ENCODE measurements at places on chromosomes 1 and 21.

GRCh38 chr21:25506261-25506660, 101.0 kb downstream of the MRPL39 start:
- DNase-seq = peak; percentile 72

- DNase-seq = no peak
Measured at GRCh38 chr1:61581251-61581650, 143.7 kb downstream of the TM2D1 start.

DNA sequence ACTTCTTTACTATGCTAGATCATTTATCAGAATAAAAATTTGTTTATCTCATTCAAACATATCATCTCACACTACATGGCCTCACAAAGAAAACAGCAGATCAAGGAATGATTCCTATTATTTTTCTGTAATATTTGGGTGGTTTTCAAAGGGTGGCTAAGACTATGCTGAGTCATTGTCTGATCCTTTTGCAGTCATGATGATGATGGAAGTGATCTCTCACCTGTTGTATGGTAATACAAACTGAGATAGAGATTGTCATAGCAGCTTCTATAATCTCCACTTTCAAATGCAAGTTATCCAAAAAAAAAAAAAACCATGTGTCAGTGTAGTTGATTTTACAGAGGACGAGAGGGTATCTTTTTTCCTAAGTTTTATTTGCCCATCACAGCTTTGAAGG, 37.2 kb upstream of the GBP5 start:
- no peak for DNase-seq

DNA sequence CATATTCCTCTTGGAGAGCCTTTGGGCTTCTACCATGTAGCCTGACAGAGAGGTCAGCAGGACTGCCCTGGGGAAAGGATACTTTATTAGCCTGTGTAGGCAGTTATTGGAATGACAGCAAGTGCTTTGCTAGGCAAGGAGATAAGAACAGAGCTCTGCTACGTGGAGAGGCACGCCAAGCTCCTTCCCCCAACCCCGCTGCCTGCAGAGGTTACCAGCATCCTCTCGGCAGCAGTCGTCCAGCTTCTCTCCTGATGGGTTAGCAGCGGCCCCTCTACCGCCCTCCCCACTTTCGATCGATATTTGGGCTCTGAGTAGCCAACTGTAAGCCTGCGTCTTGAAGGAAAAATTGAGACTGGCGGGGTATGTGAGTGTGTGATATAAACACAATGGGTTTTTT, 122.3 kb downstream of the DHRS3 start:
- DNase-seq = no peak

DNA sequence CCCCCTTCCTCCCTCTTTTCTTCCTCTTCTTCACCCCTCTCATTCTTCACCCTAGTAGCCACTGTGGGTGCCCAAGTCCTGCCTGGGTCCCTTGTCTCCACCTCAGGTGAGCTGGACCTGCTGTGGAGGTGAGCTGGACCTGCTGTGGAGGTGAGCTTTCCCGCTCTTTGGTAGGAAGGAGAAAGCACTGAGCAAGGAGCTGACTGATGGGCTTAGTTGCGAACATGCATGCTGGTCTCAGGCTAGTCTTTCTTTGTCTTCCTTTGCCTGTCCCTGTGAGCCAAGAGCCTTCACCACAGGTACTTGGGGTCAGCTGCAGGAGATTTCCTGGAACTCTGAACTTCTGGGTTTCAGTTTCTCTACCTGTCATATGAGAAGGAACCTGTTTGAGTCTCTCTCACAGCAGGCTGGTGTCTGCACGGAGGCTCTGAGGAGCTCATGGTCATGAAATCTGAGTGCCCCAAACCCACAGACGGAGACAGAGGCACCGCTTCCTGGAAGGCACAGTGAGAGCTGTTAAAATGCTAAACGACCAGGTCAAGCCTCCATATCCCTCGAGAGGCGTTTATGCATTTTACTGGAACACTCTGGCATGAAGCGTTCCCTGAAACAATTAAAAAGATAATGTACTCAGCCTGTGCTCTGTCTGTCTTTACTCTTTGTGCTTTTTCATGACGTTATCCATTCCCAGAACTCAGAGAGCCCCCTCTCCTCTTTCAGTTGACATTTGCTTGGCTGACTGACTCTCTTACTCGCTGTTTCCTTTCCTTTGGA, 69.5 kb downstream of the RHOU start:
- no peak for DNase-seq

GRCh38 chr1:19424651-19425570, 60.4 kb downstream of the CAPZB start:
- no peak for DNase-seq

DNA sequence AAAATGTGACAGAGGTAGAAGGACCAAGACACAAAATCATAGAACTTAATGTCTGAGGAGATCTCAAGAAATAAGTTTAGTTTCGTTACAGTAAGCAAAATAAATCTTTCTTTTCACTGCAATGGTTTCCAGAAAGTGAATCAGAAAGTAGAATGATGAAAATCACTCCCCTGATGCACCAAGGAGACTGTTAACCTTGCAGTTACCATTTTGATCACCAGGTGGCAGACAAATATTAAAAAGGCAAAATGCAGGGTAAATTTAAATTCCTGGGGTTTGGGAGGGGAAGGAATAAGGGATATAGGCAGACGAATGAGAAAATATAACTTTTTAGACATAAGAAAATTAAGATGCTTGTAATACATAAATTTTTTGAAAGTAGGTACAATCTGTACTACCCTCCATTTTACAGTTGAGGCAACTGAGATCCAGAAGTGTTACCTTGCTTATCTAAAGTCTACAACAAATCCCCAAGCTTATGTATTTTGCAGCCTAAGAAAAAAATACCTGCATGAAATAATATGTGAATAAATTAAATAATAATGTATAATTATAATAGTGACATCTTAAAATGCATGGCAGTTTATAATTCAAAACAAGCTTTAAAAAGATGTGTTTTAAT, 253.2 kb downstream of the CRB1 start:
- peak; percentile 69 for DNase-seq

DNA sequence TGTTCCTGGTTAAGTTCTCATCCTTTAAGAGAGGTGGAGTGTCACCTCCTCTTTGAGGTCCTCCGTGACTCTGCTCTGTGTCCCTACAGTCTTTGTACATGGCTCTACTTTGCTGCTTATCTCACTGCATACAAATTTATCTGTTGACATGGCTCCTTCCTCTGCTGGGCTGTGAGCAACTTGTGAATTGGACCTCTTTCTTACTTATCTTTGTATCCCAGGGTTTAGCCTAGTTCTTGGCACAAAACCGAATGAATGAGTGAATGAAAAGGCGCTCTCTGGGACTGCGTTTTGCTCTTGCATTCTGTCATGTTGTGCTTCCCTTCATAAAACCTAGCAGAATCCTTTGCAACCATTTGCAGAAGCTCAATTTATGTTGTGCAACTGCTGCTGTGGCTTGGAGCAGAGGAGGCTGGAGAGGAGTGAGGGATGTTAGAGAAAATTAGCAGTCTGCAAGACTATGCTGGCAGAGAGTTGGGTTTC, 12.4 kb downstream of the SLC26A9 start:
- DNase-seq = peak; percentile 65

DNA sequence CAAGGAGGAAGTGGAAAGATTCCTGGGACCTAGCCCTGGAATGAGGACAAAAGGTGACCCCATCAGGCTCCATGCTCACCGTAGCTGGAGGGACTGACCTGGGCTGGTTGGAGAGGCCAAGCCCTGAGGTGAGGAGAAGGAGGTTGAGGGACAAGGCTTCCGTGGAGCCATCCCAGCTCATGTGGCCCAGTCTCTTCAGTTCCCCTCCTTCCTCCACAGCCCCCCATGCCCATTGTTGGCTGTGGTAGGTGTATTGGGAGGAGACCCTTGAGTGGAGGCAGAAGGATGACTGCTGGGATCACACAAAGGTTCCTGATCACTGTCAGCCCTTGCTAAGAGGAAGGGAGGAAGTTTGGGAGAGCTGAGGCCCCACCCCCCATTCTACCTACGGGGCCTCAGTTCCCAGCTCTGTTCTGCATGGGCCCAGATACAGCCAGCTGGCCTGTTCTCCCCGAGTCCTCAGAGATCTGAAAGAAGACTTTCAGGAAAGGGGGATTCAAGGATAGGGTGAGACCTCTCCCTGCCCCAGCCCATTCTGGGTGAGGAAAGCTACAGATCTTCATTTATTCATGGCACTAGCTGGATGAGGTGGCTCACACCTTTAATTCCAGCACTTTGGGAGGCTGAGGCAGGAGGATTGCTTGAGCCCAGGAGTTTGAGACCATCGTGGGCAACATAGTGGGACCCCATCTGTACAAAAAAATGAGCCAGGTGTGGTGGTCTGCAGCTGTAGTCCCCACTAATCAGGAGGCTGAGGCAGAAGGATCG, 17.3 kb downstream of the RHBG start:
- DNase-seq = no peak

DNA sequence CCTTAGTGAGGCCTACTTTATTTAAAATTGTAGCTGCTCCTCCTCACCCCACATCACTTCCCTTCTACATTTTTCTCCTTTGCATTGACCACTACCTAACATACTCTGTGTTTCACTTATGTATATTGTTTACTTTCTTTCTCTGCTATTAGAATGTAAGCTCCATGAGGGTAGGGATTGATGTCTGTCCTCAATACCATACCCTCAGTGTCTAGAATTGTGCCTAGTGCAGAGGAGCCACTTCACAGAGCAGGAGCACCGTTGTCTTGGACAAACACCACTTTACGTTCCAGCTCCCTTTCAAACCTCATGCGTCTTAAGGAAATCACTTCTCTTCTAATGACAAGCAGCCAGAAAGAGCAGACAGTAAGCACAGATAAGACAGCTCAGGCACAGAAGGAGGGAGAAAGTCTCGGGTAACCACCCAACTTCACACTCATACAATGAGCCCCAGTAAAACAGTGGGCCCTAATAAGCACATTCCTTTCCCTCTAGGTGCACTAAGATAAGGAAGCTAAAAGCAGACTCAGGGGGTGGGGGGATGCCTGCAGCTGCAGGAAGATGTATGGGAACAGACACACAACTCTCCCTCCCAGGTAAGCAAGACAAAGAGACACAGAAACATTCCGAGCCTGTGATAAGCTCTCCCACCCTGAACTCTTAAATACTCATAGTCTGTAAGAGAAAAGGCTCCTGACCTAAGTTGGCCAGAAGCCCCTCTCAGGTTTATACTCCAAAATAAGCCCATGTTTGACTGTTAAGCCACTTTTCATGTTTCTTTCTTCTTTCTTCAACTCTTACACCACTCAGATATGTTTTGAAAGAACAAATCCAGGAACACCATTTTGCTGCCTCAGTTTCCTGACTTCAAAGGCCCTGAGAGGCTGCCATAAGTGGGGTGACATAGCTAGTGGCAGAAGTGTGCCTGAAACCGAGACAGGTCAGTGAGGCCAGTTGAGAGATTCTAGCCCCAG, 7.1 kb upstream of the PLEKHM2 start:
- no peak for DNase-seq

DNA sequence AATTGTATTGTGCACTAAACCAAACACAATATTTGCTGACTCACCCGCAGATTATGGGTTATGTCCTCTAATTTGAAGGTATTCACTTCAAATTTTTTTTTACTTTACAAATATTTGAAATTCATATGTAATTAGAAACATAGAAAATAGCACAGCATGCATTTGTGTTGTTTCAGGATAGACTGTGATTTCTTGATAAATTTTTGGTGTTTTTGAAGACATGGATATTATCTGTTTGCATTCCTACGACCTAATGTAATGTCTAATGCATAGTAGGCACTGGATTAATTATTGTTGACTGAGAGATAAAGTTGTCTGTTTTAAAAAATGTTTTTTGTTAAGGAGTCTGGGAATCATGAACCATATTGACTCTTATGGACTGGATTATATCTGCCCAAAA, 850.2 kb downstream of the BRINP3 start:
- DNase-seq = no peak

GRCh38 chr21:42097860-42098454, 26.8 kb downstream of the UMODL1 start:
- DNase-seq = peak; percentile 91

- no peak for DNase-seq
Measured at GRCh38 chr1:3064296-3064850, 4.6 kb upstream of the PRDM16 start.

DNA sequence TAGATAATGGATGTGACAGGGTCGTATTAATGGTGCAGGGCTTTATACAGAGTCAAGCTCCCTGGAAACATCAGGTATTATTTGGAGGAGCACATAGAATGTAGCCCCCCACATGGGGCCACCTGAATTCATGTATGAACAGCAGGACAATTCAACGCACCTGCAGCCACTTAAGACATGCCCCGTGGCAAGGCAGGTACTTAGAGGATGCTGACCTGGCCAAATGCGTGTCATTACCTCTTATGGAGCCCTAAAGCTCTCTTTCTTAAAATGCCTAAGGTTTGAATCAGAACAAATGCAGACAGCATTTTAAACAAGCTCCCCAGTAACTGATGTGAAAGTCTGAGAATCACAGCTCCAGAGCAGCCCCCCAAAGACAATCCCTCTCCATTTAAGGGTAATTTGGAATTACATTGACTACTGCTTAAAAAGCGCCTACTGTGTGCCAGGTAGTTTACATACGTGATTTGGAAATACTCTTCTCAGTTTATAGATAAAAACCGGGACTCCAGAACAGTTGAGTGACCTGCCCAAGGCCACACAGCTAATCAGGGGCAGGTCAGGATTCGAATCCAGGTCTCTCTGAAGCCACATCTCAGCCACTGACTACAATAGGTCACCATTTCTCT, 71.0 kb upstream of the KLHDC7A start:
- DNase-seq = no peak

DNA sequence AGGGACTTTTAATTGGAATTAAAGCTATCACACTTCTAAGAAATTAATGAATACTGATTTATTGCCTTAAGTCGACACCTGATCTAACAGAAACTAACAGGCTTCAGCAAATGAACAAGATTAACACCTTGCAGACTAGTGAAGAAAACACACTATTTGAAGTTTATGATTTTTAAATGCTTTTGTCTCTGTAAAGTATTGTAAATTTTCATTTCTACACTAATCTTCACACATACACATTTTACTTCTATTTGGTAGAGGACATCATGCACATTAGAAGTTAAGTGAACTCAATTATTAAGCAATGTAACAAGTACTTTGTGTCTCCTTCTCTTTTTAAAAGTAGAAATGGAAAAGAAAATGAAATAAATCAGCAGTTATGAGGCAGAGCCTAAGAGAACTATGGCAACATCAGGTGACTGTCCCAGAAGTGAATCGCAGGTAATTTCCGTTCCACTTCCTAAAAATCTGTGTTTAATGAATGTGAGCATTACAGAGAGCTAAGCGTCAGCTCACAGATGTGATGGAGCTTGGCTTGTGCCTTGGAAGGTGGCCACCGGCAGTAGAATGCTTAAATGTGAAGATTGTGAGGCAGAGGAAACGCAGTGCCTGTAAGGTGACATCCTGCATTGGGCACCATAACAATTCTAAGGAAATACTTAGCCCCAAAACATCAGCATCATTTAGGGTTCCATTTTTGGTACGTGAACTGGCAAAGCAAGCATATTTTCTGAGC, 1.2 kb downstream of the PRMT2 start:
- DNase-seq = no peak

DNA sequence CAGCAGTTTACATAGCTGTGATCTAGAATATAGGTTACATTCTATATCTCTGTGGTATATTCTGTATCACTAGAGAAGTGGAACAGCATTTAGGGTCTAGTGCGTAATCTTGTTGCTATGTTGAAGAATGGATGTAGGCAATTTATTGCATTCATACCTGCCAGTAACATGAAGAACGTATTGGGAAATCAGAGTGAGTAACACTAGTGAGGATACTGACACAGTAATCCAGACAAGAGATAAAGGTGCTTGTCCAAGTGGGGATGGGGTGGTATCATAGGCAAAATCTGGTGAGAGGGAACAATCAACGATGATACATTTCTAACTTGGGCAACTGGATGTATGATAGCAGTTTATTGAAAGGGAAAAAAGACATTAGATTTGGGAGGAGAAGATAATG, 9.8 kb downstream of the PPP2R5A start:
- no peak for DNase-seq

- DNase-seq = no peak
Measured at GRCh38 chr1:109256971-109257681, 7.8 kb downstream of the CELSR2 start.
